ENCODE measurements at places on chromosomes 6 and 20.

DNA sequence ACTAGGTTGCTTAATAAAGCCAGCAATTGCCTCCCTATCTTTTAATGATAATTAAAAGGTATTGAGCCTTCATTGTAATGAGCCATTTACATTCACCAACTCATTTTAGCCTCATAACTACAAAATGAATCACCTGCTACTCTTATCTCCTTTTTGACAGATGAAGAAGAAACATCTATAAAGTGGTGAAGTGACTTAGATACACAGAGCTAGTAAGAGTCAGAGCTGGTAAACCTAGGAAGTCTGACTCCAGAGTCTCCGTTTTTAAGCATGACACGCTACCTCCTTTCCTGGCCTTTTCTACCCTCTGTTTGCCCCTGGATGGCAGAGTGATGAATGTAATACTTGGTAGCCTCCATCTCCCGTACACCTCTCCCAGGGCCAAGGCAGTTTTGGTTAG is 93.5 kb downstream of the SPTLC3 start:
- DNase-seq: no peak

DNA sequence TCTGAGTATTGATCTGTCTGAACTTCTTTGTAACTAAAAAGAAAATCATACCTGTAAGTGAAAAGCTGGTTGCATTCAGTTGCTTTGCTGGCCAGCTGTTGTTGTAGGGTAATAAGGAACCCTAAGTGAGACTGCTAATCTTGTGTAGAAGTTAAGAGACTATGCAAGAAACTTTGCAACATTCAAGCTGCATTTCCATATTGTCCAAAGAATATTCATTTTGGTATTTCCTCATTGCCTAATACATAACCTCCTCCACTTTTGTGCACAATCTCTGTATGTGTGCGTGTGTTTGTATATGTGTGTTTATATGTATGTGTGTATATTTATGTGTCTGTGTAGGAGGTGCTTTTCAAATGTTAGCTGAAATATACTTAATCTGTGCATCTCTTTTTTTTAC is 414.9 kb downstream of the CDKAL1 start:
- no peak for DNase-seq

DNA sequence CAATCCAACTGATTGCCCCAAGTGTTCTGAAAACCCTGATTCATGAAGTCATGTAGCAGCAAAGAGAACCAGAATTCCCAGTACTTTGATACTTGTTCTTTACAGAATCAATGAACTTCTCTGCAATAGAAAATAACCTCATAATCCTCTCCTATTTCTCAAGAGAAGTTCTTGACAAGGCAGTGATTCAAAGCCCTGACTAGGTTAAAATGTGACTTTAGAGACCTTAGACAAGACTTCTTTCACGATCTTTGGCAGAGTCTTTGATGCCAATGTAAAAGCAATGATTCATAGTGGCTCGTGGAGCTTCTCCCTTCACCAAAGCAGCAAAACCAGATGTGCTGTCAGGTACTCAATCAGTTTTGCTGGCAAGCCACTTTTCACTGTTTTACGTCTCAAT is 95.2 kb downstream of the CDK19 start:
- DNase-seq: no peak

GRCh38 chr6:163661272-163661671 is 246.8 kb downstream of the QKI start:
- DNase-seq: no peak

- no peak for DNase-seq
Measured at GRCh38 chr6:158797331-158798310, 21.5 kb downstream of the EZR start.

- DNase-seq: no peak
Measured at GRCh38 chr20:34024723-34025351, 31.1 kb downstream of the RALY start.

DNA sequence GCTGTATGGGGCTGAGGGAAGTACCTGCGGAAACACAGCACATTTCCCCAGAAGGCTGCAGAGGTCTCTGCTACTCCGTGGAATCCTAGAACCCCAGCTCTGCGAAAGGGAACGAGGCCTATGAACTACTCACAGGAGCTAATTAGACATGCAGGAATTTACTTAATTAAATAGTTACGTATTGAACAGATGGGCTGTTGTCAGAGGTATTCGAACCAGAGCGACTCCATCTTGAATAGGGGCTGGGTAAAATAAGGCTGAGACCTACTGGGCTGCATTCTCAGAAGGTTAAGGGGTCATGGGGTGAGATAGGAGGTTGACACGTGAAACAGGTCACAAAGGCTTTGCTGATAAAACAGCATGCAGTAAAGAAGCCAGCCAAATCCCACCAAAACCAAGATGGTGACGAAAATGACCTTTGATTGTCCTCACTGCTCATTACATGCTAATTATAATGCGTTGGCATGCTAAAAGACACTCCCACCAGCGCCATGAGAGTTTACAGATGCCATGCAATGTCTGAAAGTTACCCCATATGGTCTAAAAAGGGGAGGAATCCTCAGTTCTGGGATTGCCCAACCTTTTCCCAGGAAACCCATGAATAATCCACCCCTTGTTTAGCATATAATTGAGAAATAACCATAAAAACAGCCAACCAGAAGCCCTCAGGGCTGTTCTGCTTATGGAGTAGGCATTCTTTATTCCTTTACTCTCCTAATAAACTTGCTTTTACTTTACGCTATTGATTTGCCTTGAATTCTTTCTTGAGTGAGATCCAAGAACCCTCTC is 14.7 kb upstream of the SSTR4 start:
- DNase-seq: no peak

DNA sequence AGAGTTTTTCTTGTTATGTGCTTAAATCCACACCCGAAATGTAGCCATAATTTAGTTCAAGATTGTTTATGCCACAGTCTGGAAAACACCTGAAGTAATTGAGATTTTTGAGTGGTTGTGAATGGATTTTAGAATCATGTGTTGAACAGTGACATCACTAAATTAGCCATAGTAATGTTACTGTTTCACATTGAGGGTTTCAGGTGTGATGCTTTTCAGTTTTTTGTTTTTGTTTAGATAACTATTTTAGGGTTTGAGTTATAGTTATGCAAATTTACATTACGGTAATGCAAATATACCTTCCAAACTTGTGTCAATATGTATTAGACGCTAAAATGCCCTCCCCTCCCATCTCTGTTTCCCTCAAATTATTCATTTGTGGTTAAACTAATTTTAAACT is 22.9 kb downstream of the QKI start:
- no peak for DNase-seq

DNA sequence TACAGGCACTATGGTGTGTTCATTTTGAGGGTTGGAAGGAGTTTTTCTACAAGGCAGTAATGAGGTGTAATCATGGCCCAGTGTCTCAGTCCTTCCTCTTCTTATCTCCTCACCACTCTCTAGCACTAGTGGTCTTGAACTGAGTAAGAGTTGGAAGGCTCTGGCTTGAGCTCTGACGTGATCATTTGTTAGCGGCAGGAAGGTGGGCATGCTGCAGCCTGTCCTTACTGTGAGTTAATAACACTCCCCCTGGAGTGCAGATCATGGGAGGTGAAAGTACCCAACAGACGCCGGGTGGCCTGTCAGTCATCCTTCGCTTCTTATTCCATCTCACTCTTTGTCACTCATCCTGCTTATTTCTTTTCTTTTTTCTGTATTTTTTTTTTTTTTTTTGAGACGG is 356.9 kb downstream of the CDKAL1 start:
- no peak for DNase-seq

DNA sequence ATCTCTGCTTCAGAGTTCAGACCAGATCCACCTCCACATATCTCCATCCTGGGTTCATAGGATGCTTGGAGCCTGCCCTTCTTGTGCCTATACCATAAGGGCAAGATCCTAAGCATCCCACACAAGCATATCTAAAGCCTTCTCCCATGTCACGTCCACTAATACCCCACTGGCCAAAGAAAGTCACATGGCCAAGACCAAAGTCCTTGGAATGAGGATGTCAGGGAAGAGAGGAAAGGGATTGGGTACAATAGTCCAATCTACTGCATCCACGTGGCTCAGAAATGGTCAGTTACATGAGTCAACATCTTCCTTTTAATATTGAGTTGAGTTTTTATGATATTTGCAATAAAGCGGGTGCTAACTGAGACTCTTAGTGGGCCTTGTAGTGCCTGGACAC is 515.9 kb upstream of the SULF2 start:
- no peak for DNase-seq

- DNase-seq: no peak
Measured at GRCh38 chr6:36875250-36875633, 639 bp upstream of the PPIL1 start.

DNA sequence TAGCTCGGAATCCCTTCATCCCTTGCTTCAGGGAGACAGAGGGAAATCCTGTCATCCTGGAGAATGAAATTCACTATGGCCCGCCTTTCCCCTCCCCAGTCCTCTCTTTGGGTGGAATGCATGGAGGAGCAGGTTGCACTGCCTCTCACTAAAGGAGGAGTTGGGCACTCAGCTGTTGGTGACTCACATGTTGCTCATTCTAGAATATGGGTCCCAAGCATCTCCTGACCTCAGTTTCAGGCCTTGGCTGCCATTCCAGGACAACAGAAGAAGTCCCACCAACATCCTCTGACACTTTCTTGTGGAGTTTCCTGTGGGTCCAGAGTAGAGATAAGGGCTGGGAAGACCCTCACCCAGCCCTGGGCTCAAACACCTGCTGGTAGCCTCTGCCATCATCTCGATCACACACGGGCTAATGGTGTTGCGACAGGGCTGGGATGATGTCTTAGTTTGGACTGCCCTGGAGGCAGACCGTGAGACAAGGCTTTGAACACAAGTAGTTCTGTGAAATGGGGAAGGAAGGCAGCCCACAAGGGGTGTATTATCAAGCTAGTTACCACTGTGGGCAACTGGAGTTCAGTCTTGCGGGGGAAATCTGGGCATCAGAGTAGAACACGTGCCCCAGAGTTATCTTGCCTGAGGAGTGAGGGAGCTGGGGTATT is 52.4 kb upstream of the RNF24 start:
- no peak for DNase-seq

Measured in activated naive CD4-positive, alpha-beta T cell treated with Interleukin-2 at 50 U/mL for 16 hours (primary cell).